ENCODE measurements at places on chromosomes 1 and 21.

- peak; percentile 26 for DNase-seq
Observed at GRCh38 chr1:223211323-223211985, 68.4 kb upstream of the TLR5 start.

- DNase-seq: no peak
Observed at GRCh38 chr1:150549496-150550221, 451 bp downstream of the ADAMTSL4 start.

DNA sequence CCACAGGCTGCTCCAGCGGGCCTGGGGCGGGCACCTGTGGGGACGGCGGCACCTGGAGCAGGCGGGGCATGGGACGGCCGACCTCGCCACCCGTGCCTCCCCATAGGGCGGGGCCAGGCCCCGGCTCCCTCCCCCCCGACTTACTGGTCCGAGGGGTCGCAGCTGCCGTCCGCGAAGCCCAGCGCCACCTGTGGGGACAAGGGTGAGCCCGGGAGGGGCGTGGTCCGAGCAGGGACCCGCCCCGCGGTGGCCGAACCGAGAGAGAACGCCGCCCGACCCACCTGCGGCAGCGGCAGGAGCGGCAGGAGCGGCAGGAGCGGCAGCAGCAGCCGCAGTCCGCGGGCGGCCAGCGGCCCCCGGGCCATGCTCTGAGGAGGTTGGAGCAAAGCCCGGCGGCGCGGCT is at the start of gene TMEM52:
TMEM52 (minus strand) TSS at position 379 of the 403 bp plus-strand sequence; CDS start at position 365, 14 bp downstream.
- no peak for DNase-seq

- DNase-seq: peak; percentile 38
Observed at GRCh38 chr1:161994175-161994668, 29.4 kb downstream of the OLFML2B start.

GRCh38 chr1:151823175-151823574 is 8.4 kb downstream of the RORC start:
- DNase-seq: no peak

Measured in fibroblast of upper back skin (primary cell).